ENCODE measurements at places on chromosomes 6 and 20. TPM values are rescaled to one million over a fixed set of nuclear protein-coding genes. Genes with fewer than 3 reads are reported as not detected.

METTL24 gene
- total RNA-seq = not detected

IBTK gene
- 26.8 TPM for total RNA-seq

IL17F gene
- 0.86 TPM for total RNA-seq

CNKSR3 gene
- total RNA-seq = 0.34 TPM

TMX4 gene
- 21.8 TPM for total RNA-seq
